ENCODE measurements at places on chromosomes 4 and X.

- DNase-seq = no peak
These were observed 85.5 kb downstream of the USP46 start for GRCh38 chr4:52573551-52573950.

DNA sequence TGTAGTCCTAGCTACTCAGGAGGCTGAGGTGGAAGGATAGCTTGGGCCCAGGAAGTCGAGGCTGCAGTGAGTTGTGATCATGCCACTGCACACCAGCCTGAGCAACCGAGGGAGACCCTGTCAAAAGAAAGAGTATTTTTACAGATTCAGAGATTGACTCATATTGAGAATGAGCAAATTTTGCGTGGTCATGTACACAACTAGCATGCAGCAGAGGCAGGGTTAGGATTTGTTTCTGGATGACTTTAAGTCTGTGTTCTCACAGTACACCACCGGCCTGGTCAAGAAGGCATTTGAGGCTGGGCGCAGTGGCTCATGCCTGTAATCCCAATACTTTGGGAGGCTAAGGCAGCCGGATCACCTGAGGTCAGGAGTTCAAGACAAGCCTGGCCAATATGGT lies 44.8 kb upstream of the CBR4 start:
- DNase-seq = no peak

DNA sequence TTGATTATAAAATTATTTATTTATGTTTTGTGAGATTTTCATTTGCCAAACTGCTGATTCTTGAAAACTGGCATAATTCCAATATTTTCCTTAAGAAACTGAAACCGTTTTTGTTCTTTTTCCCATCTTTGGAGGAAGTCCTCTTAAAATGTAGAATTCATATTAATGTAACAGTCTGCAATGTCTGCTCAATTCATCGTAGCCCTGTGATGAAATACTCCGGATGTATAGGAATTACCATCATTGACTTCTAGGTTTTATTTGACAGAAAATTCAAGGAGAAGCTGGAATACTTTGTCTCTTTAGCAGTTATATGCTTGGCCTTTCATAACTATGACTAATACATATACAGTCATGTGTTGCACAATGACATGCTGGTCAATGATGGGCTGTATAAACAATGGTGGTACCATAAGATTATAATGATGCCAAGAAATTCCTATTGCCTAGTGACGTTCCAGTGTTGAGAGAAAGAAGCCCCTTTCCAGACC lies 185.0 kb upstream of the GPRIN3 start:
- no peak for DNase-seq

- peak; percentile 16 for DNase-seq
These were observed 805 bp downstream of the ATP8A1 start for GRCh38 chr4:42655921-42656678.

GRCh38 chr4:144347121-144347520 lies 206.6 kb upstream of the GYPA start:
- no peak for DNase-seq
